ENCODE measurements at places on chromosomes 1 and 21.
A peak's percentile ranks its signal among the peaks of the same experiment; 100 is the strongest.

DNA sequence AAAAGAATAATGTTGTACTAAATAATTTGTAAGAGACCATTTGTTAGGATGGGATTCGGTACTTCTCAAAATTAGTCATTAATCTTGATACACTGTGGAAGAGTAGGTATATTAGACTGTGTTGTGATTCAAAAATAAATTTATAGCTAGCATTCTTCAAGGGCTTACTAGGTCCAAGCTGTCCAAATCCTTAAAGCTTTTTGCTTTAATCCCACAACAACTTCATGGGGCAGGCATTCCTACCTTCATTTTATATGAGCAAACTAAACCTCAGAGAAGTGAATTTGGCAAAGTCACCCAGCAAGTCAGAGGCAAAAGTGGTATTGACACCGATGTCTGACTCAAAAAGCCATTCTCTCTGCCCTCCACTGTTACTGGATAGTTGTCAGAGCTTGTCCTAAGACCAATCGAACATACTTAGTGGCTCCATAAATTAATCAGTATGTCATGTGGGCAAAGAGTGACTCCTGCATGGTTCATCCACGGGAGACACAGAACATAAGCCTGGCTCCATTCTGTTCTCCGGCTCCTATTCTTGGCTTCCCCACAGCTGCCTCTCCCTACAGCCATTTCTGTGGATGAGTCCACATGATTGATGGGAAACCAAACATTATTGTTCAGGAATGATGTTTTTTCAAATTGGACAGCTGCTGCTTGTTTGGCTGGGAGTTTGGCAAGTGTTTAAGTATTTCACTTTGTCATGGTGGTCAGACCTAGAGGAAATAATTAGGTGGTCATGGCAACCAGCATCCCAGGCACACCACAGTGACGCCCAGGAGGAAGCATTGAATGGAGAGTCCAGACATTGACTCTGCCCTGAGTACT, 133.4 kb upstream of the FGGY start:
- DNase-seq = no peak

DNA sequence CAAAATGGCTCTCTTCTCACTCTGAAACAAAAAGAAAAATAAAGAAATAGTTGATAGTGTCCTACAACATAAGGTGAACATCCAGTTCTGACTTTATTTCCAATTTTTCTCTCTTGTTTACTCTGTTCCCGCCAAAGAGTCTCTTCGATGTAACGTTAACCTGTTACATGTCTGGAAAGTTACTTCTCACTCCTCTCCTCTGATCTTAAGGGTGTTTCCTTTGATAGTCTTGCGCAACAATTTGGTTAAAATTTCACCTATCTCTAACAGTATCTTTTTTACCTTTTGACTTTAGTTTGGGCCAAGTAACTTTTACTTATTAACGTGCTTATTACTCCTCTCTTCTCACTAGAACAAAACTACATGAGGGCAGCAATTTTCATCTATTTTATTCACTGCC, 1450.2 kb downstream of the BRINP3 start:
- no peak for DNase-seq

- no peak for DNase-seq
Measured at GRCh38 chr1:103111926-103112325, 3.6 kb upstream of the COL11A1 start.

- DNase-seq = no peak
Measured at GRCh38 chr1:116201911-116202310, 90.7 kb downstream of the MAB21L3 start.

GRCh38 chr1:7050751-7051665, 265.8 kb downstream of the CAMTA1 start:
- DNase-seq = no peak

GRCh38 chr1:232982238-232982944, 32.0 kb downstream of the NTPCR start:
- no peak for DNase-seq

DNA sequence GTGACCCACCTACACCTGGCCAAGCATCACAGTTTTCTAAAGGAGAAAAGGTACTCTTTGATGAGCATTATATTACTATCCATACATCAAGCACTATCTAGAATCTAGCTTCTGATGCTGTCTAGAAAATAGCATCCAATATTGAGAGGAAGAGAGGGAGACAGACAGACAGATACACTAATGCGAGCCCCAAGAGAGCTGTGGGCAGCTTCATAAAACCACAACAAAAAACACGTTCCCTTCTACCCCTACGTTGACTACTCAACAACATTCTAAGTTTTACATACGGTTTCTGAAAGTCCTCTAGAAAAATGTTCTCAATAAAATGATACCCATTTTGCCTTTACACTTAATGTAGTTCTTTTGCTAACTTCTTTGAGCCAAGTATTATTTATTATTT, 221.8 kb downstream of the SLC45A1 start:
- DNase-seq = no peak

DNA sequence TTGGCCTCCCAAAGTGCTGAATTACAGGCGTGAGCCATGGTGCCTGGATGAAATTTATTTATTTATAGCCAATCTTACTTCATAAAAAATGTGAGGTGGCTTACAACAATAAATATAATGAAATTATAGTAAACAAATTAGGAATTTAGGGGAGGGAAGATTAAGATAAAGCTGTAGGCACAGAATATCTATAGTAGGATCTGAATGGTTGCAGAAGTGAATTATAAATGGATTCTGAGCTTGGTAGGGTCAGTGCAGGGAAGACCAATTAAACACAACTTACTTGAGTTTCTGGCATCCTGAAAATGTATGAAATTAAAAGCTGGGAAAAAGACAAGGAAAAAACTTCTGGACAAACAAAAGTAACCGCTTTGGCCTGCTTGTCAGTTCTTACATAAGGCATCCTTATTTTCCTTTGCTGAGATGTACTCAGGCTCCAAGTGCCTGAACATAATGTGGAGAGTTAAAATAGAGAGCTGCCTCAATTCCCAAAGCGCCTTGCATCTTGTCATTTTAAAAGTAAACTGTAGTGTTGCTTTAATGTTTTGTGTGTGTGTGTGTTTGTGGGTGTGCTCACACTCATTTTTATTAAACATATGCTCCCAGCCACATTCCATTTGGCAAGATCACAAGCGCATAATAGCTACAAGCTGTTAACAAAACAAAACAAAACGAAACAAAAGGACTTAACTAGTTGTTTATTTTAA, 247.3 kb downstream of the S1PR1 start:
- DNase-seq = peak; percentile 45

GRCh38 chr1:205229399-205229871, 1.7 kb downstream of the TMCC2 start:
- peak; percentile 26 for DNase-seq

GRCh38 chr21:38788275-38788905, 17.3 kb upstream of the ETS2 start:
- DNase-seq = no peak

DNA sequence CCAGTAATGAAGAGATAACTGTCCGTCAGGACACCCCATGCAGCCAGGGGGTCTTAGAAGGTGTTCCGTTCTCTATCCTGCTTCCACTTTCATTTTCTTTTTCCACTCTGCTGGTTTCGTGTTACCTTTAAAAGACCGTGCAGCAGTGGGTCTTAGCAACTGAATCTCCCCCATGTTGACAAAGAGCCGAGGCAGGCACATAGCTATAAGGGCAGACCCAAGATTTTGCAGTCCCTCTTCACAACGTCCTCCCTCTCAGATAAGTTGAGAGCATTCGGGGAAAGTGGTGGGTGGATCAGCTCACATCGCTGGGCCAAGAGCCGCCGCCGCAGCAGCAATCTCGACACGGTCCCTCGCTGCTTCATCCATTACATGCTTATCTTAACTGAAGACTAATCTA, 355.5 kb downstream of the LMO4 start:
- DNase-seq = no peak

DNA sequence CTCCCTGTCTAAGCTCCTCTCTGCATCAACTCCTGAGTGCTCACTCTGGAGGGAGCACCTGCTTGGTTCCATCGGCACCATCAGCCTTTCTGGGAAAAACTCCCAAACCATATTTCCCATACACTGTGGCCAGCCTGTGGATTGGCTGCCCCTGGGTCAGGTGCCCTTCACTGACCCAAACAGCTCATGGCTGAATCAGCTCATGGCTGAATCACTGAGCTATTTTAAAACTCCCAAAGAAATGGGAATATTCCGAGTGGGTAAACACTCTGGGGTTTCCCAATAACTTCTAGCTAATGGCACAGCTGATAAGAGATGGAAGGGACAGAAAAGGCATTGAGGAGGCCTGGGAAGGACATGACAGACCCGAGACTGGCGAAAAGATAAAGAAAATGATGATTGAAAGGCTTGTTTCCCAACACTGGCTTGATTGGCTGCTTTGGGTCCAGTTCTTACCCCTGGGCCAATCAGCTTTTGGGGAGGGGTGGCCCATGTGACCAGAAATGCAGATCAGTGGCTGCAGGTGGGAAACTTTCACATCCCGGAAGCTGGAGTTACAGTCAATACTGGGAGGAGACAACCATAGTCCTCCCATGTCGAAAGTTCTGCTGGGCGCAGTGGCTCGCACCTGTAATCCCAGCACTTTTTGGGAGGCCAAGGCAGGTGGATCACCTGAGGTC, 37.3 kb upstream of the KAZN start:
- no peak for DNase-seq

- peak; percentile 52 for DNase-seq
Measured at GRCh38 chr1:17874710-17875109, 119.6 kb downstream of the ACTL8 start.

DNA sequence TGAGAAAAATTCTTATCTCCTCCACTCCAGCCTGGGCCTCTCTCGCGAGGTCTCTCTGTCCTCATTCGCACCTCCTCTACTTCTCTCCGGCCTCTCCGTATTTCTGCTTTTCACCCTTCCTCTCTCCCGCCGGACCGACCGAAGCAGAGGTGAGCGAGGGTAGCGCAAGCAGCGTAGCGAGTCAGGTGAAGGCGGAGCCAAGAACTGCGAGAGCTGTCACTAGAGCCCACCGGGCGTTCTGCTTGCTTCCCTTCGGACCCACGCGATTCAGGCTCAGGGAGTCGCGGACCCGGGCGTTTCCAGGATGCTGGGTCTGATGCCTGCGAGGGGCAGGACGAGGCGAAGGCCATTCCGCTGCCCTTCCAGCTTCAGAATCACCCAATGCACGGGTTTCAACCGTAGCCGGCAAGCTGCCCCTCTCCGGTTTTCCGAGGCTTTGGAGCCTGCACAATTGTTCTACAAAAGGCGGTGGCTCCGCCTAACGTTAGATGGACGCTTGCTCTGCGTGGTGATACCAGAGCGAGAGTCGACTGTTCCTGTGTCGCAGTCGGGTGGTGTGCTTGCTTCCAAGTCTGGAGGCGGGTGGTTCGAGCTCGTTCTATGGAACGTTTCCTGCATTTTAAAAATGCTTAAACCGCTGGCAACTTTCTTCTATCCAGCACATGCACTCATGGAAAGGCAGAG, 310.2 kb downstream of the FAM72C start:
- DNase-seq = no peak

DNA sequence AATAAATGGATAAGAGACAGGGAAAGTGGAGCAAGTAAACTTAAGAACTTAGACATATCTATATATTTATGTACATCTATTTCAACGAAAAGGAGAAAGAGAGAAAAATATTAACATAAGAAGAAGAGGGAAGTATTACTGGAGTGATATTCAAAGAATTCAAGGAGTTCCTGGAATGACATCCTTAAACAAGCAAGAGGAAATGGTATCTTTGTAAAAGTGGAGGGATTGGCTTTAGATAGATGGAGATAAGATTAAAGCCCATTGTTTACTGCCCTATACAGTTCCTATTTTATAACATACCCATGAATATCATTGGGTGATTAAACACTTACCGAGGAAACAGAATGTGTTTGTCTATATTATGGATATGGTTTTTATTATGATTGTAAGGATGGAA, 1036.3 kb downstream of the TTLL7 start:
- DNase-seq = no peak

- no peak for DNase-seq
Measured at GRCh38 chr1:33610391-33610790, 137.9 kb downstream of the ZSCAN20 start.

GRCh38 chr1:6965083-6965934, 180.1 kb downstream of the CAMTA1 start:
- DNase-seq = no peak

DNA sequence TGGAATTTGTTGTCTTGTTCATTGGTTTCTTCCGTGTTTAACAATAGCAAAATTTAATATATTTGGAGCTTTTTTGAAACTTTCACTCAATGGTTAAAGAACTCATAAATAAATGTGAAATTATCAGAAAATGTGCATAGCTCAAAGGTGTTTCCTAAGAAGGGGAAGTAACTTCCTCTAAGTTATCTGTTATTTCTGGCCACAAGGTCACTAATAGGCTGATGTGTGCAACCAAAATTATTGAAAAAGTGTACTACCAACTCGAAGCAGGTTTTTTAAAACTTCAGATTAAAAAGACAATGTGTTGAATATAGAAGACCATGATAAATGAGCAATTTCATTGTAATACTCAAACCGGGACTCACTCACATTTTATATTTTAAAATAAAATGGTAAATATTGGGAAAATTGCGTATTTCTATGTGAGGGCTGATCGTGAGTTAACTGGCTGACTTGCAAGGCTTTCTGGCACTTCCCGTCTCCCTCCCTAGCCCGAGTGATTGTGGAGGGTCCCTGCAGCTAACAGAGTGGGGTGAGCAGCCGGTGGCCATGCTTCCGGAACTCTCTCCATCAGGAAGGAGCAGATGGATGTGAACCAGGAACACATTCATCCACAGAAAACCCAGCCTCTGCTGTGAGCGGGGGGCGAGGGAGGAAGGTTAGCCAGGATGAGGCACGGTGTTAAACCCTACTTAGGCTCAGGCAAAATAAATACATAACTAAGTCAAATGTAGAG, 96.9 kb downstream of the ERG start:
- no peak for DNase-seq

DNA sequence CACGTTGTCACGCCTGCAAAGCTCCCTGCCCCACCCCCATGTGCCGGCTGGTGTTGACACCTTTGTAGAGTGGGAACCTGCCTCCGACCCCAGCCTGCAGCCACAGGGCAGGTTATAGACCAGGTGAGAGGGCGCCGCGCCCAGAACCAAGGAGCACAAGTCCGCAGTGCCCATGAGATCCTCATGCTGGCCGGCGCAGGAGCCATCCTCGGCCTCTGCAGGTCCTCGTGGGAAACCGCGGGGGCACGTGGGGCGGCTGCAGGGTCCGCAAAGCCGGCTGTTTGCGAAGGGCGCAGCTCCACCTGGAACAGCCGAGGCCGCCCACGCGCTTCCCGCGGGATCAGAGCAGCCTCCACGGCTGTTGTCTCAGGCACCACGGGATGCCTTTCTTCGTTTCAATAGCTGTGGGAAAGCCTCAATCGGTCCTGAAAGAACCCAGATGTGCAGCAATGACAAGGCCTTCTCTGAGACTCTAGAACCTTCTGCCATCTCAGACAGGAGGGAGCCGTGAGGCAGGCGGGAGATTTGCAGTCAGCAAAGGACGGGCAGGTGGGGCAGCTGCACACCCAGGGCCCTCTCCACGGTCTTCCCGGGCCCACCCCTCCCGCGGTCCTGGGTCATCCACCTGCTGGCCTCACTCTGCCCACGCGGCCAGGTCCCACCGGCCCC, 29.9 kb downstream of the POFUT2 start:
- DNase-seq = no peak

DNA sequence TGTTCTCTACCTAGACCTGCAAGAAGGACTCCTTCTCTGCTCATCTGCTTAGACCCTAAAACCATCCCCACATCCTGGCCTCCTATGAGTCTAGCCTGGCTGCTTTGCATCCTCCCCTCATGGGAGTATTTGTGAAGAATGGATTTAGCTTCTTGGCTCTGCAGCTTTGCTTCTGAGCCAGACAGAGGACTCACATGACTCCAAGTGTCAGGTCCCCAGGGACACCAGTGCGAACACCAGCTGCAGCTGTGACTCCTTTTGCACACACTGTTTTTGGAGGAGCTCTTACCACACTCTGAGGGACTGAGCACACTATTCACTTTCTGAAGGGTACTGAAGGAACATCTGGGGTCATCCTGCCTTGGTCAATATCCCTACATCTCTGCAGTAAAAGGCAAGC, 131.8 kb upstream of the SGIP1 start:
- DNase-seq = peak; percentile 91
